Activated CD8-positive, alpha-beta memory T cell treated with anti-CD3 and anti-CD28 coated beads for 1 hour (primary cell): ENCODE measurements at places on chromosomes 12 and 14.

DNA sequence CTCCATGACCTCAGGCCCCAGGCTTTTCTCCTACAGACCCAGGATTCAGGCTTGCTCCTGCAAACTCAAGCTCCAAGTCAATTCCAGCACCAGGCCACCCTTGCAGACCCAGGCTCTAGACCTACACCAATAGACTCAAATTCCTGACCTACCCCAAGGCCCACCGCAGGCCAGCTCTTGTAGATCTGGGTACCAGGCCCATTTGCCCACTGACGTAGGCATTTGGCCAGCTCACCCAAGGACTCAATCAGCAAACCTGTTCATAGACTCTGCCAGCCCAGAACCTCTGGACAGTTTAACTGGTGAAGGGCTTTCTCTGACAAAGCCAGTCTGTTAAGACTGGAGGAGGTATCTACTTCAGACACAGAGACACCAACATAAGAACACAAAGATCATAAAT is 52.3 kb downstream of the SPTSSA start:
- DNase-seq: no peak

- DNase-seq: no peak
These were observed 96.1 kb downstream of the PLXNC1 start for GRCh38 chr12:94244165-94245133.

GRCh38 chr12:124094188-124094587 is 121.2 kb downstream of the ZNF664 start:
- DNase-seq: no peak

GRCh38 chr12:31618228-31619025 is 27.5 kb upstream of the DENND5B start:
- DNase-seq: no peak

DNA sequence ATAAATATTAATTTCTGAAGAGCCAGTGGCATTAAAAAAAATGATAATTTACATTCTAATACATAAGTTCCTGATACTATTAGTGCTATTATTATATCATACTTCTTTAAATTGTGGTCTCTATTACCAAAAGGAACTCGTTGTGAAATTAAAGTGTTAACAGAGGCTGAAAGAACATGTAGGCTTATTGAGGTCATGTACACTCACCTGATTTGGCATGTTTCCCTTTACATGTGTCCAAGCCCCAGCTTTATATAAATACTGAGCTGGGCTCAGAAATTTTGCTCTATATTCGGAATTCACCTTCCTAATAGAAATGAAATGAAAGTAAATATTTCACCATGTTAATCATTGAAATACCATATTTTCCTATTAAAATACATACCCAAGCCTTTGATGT is 11.0 kb downstream of the MDM1 start:
- DNase-seq: no peak
